ENCODE measurements at places on chromosomes 11 and 22.

GRCh38 chr11:1827095-1827813 lies 7.5 kb upstream of the SYT8 start:
- no peak for DNase-seq

DNA sequence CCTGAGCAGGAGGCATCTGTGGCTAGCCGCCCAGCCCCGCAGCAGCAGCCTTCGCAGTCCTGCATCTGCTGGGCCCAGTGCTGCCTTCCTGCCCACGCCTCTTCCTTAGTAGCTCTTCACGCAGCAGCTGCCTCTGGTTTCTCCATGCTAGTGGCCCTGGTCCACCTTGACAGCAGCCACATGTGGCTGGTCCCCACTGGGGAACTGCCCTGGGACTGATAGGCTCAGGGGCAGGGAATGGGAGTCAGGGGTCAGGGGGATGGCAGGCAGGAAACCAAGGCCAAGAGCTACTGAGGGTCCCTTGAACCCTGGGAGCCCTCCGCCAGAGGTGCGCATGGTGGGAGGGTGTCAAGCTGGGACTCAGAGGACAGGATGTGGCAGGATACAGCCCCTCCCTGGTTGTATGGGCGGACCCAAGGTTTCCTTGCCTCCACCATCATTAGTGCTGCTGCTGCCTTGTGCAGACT lies 99.4 kb upstream of the PITPNB start:
- no peak for DNase-seq

GRCh38 chr11:72585762-72586311 lies 88.4 kb downstream of the PDE2A start:
- DNase-seq = no peak

- DNase-seq = no peak
Measured at GRCh38 chr22:19902245-19902715, 39.3 kb upstream of the COMT start.

Data from Panc1 (cell line).